ENCODE measurements at places on chromosomes 2 and 18. TPM values are rescaled to one million over a fixed set of nuclear protein-coding genes. Genes with fewer than 3 reads are reported as not detected.

CD207 gene
- not detected for total RNA-seq

DNA sequence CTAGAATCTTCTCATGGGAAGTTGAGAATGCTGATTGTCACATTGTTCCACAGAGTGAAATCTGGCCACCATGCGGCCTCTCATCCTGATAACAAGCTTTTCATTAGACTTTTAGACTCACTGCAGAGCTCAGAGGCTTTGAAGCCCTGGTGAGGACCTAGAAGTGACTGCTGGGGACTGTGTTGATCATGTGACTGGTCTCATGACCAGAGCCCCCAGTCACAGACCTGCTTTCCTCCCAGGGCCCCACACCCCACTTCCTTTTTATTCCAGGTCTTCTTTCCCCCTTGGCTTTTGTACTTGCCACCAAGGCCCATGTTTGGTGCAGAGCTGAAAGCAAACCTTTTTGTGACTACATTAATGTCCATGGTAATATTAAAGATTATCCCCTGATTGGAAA lies 45.2 kb downstream of the PRKCE start:
- DNase-seq, result no peak

DNA sequence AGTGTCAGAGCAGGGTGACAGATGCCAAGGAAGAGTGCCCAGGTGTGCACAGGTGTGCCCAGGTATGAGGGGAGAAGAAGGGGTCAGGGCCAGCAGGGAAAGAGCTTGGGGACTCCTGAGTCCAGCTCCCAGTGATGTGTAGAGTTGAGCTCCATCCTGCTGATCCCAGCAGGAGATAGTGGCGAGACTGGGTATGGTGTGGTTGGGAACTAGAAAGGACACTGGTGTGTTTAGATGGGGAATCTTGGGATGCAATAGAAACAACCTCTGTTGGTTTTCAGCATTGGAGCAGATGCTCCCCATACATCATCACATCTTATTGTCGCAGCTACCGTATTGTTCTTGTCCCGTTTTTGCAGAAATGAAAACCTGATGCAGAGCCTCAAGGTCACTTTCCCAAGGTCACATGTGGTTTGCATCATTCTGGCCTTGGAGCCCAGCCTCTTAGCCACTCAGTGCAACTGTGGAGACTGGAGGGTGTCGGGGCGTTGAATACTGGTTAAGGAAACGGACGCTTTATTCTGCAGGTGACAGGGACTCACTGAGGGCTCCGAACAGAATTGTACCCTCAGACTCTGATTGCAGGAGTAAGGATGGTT lies 166.7 kb downstream of the AGAP1 start:
- no peak for DNase-seq

- DNase-seq, result no peak
These were observed 157.1 kb downstream of the PXDN start for GRCh38 chr2:1586923-1587840.

DNA sequence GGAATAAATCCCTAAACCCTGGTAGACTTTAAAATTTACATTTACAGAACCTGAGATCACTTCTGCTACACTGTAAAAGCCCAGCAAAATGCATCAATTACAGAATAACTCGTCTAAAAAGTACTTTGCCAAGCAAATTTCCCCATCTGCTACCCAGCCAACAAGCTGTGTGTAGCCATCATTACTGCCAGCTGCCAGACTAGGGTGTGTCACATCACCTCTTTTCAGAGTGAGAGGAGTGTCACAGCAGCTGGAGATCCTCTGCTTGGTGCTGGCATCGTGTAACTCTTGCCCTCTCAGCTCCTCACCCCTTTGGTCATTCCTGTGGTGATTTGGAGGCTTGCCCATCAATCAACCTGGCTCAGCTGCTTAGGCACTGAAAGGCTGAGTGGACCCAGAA lies 340.4 kb upstream of the MMADHC start:
- no peak for DNase-seq

ELMOD3 gene
- total RNA-seq, result 10.6 TPM

DNA sequence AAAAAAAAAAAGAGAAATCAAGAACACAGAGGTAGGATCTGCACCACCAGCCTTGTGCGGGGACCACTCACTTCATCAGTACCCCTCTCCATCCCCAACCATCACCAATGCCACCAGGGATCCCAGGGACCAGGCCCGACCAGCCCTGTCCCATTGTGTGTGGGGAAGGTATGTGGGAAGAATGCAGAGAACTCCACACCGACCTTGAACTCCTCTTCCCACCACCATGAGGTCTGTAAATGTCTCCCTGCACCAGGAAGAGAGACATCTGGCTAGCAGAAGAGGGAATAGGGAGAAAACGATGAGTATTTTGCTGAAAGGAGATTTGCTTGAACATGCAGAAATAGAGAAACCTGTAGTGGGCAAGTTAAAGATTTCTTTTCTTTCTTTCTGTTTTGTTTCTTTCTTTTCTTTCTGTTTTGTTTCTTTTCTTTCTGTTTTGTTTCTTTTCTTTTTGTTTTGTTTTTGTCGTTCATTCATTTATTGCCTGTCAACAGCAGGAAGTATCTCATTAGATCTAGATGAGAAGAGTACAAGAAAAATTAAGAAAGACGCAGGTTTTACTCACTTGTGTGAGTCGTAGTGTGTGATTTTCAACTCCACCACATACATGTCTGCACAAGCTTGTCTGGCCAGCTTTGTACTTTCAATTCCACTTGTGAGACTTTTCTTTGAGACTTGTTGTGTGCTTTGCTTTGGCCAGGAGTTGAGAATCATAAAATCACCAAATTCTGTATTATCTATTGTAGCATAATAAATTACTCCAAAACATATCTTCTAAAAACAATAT lies 179.8 kb upstream of the HAAO start:
- DNase-seq, result no peak

DNA sequence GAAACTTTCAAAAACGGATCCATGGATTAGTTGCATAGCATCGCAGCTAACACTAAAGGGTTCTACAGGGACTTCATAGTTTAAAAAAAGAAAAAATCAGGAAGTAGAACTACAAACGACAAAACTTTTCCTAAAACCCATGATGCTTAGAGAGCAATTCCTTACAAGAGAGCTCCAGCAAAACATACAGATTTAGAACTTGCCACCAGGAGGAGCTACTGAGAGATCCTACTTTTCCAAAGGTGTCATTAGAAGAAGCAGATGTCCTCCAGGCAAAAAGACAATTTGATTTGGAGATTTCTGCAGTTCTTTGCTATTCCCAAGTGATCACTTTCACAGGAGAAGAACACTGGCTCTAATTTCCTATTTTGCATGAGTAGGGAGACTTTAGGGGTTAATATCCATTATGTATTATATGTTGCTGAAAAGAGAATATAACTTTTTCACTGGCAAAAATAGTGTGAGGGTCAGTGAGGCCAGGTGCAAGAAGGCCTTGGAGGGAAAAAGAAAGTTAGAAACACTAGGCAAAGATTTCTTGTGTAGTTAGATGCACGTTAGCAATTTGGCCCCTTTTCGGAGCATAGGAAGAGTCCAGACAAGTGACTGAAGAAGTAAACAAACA lies 436.2 kb downstream of the SUCLG1 start:
- DNase-seq, result peak; percentile 22

- no peak for DNase-seq
These were observed 223.7 kb downstream of the ANKRD30B start for GRCh38 chr18:14971461-14972185.

MYOM1 gene
- total RNA-seq, result 0.53 TPM

GRCh38 chr2:220469201-220469600 lies 841.8 kb downstream of the SLC4A3 start:
- DNase-seq, result no peak

DNA sequence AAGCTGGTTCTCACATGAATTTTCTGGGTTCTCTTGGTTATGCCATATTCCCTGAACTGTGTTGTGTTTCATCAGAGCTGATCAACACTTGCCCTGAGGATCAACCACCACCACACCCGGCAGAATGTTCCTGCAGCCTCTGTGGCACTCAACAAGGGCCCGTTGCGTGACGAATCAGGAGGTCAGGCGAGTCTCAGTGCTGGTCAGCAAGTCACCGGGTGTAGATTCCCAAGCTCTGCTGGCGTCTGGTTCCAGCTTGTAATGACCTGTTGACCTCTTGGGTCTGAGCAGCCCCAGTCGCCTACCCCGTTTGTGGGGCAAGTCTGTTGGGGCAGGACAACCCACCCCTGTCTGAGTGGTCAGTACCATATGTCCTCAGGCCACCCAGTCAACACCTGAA lies 46.0 kb downstream of the ADCY3 start:
- no peak for DNase-seq

- DNase-seq, result no peak
These were observed 1.2 kb downstream of the MRPL19 start for GRCh38 chr2:75647771-75648170.

SFTPB gene
- total RNA-seq, result 7.6 TPM

DNA sequence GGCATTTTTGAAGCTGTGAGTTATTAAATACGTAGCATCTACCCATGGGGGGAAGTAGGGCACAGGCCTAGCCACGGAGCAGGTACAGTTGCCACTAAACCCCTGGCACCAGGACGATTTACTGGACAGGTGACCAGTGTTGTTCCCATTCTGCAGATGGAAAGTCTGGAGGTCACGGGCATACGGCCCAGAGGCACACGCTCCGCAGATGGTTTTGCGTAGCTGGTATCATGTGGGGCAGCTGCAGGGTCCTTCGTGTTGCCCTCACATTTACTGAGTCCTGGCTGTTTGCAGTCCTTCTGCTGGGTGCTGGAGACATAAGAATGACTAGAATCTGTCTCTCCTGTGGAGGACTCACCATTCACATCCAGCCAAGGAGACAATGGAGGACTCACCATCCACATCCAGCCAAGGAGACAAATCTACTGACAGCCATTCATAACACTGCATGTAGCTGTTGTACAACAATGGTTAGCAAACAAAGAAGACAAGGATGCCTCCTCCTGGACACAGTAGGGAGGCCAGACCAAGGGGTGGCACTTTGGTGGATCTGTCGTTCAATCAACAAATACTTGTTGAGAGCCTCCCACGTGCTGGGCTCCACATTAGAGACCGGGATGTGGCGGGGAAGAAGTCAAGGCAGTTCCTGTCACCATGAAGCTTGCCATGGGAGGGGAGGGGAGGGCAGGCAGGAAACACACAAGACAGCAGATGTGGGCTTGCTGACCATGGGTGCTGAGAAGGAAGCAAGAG lies 24.9 kb downstream of the TWIST2 start:
- no peak for DNase-seq

- no peak for DNase-seq
These were observed 17.4 kb downstream of the ARL4C start for GRCh38 chr2:234479465-234479864.

SERPINB13 gene
- not detected for total RNA-seq
